ENCODE measurements at places on chromosomes 4 and X. TPM values are rescaled to one million over a fixed set of nuclear protein-coding genes. Genes with fewer than 3 reads are reported as not detected.

GRCh38 chr4:64712590-64712989, 303.3 kb upstream of the TECRL start:
- no peaks in the 10 kb centered on the region for H3K4me1 ChIP-seq
- H3K27ac ChIP-seq, result no peak overlapping the region
- no peaks in the 10 kb centered on the region for H3K36me3 ChIP-seq
- H3K27me3 ChIP-seq, result no peaks in the 10 kb centered on the region
- no peak for DNase-seq

GRCh38 chrX:45009371-45010000, 136.5 kb downstream of the KDM6A start:
- H3K4me3 ChIP-seq, result no peak overlapping the region
- H3K27ac ChIP-seq, result no peak overlapping the region
- no peaks in the 10 kb centered on the region for H3K36me3 ChIP-seq
- no peaks in the 10 kb centered on the region for H3K27me3 ChIP-seq

Gene AMOT
- total RNA-seq, result 14.7 TPM

Gene PARM1
- total RNA-seq, result 78.0 TPM

Gene BTK
- 34.1 TPM for total RNA-seq
